ENCODE measurements at places on chromosomes 6 and 20. TPM values are rescaled to one million over a fixed set of nuclear protein-coding genes. Genes with fewer than 3 reads are reported as not detected.

BANF2 gene
- not detected for total RNA-seq

CD93 gene
- total RNA-seq: 0.07 TPM

OR2H1 gene
- not detected for total RNA-seq

ZSWIM1 gene
- total RNA-seq: 12.0 TPM

GSTA3 gene
- total RNA-seq: not detected

FYN gene
- 123 TPM for total RNA-seq

NOP56 gene
- total RNA-seq: 275 TPM

SIRPG gene
- not detected for total RNA-seq

GGTLC1 gene
- not detected for total RNA-seq

BTBD3 gene
- total RNA-seq: 58.8 TPM

LRRC73 gene
- total RNA-seq: 0.58 TPM

GSTA2 gene
- total RNA-seq: not detected

DEFB124 gene
- not detected for total RNA-seq

NPEPL1 gene
- 71.5 TPM for total RNA-seq

SRMS gene
- total RNA-seq: not detected

CCM2L gene
- total RNA-seq: 0.16 TPM

TGM6 gene
- not detected for total RNA-seq

CCN6 gene
- not detected for total RNA-seq

TCP1 gene
- total RNA-seq: 185 TPM

KHDRBS2 gene
- 1.6 TPM for total RNA-seq

MYB gene
- total RNA-seq: 1.6 TPM

LAMA2 gene
- 56.8 TPM for total RNA-seq

TGM2 gene
- total RNA-seq: 35.7 TPM

LPA gene
- 2.0 TPM for total RNA-seq

ZGPAT gene
- 34.6 TPM for total RNA-seq

BNIP5 gene
- not detected for total RNA-seq

CCDC170 gene
- total RNA-seq: 3.2 TPM

KIFC1 gene
- 30.1 TPM for total RNA-seq

RWDD2A gene
- total RNA-seq: 6.4 TPM

SNAP25 gene
- total RNA-seq: 4.8 TPM

RNF144B gene
- total RNA-seq: 5.4 TPM

COL9A1 gene
- total RNA-seq: 8.7 TPM

FAM209B gene
- total RNA-seq: 0.36 TPM

MOCS1 gene
- total RNA-seq: 4.1 TPM

ERVFRD-1 gene
- total RNA-seq: 0.23 TPM

SALL4 gene
- 20.5 TPM for total RNA-seq

SS18L1 gene
- 26.2 TPM for total RNA-seq

PTGIS gene
- total RNA-seq: 117 TPM

HLA-DOB gene
- 0.52 TPM for total RNA-seq

OR2B6 gene
- total RNA-seq: not detected

PDE10A gene
- total RNA-seq: 13.0 TPM

EPPIN gene
- not detected for total RNA-seq

ADGRB3 gene
- total RNA-seq: 13.9 TPM

RNF182 gene
- total RNA-seq: 4.2 TPM

SERPINB6 gene
- total RNA-seq: 93.4 TPM

SLC35A1 gene
- total RNA-seq: 24.0 TPM

BMP5 gene
- total RNA-seq: 4.9 TPM

LRRC1 gene
- 27.0 TPM for total RNA-seq
